ENCODE measurements at places on chromosomes 2 and 18.

DNA sequence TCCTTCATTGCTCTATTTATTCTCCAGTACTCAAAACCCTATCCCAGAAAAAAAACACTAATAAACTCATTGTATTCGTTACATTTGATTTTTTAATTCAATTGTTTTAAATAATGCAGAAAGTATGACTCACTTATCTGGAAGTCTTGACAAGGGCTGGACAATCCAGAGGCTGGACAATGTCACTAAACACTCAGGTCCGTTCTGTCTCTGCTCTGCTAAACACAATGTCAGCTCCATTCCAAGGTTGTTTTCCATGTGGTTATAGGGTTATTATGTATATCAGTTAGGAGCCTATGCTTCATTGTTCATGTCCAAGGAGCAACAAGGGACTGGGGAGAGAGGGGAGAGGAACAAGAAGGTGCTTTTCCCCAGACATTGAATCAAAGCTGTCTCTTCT, 125.5 kb downstream of the IRS1 start:
- DNase-seq, result no peak

DNA sequence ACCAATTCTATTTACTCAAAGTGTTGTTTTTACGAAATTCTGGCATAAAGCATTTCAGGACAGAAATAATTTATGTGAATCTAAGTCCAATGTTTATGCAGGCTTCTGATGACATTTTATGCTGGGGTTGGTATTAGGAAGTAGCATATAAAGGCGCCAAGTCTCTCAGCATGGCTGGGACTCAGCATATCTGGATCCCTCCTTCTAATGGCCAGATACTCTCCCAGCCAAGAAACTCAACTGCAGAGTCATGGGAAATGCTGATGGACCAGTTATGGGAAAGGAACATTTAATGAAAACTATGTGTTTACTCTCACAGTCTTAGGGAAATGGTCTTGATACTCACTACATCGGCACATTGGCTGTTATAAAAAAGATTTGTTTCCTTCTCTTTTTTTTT, 392.2 kb downstream of the ARHGAP15 start:
- DNase-seq, result no peak

- no peak for DNase-seq
Measured at GRCh38 chr2:202883987-202884675, 12.6 kb upstream of the ICA1L start.

- no peak for DNase-seq
Measured at GRCh38 chr2:72106978-72107377, 40.7 kb downstream of the CYP26B1 start.

DNA sequence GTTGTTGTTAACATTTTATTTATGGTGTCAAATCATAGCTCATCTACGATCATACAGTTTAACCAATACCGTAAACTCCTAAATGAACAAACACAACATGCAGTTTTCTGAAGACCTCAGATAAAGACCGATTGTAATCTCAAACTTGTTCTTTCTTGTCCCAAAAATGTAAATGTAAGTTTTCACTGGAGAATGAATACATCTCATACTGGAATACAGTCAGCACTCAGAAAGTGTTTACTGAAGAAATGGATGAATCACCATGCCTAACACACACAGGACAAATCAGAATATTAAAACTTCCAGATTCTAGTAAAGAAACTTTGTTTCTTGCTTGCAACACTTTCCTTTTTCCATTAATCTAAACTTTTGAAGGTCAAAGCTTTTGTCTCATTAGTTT, 380.5 kb downstream of the DLGAP1 start:
- DNase-seq, result no peak

GRCh38 chr2:127175041-127175721, 44.9 kb downstream of the CYP27C1 start:
- no peak for DNase-seq

GRCh38 chr2:186518945-186519344, 32.9 kb downstream of the ZC3H15 start:
- no peak for DNase-seq

GRCh38 chr18:46051731-46052461, 20.2 kb downstream of the PSTPIP2 start:
- no peak for DNase-seq

DNA sequence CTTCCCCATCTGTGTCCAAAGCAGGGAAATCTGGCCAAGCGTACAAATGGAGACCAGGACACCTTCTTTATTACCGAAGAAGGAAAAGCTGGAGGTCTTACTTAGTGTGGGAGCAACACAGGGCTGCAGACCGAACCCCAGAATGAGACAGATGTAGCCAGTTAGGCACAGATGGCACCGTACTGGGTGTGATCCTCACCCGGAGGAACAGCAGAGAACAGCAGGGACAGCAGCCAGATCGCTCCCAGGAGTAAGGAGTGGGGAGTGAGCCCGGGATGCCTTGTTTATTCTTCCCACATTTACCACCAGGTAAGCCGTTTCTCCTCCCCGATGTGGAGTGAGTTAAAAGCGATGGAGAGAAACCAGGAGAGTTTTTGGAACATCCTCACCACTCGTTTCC, 150.7 kb upstream of the SPRED2 start:
- DNase-seq, result no peak

DNA sequence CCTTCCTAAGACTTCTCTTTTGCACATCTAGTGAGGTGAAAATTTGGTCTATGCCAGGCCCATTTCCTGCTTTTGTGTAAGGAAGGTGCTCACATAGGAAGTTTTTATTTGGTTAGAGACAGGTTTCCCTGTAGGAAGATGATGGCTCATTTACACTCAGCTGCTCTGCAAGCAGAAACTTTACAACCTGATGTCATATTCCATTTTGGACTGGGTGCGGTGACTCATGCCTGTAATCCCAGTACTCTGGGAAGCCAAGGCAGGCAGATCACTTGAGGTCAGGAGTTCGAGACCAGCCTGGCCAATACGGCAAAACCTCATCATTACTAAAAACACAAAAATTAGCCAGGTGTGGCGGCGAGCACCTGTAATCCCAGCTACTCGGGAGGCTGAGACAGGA, 35.8 kb downstream of the CASP10 start:
- DNase-seq, result no peak

DNA sequence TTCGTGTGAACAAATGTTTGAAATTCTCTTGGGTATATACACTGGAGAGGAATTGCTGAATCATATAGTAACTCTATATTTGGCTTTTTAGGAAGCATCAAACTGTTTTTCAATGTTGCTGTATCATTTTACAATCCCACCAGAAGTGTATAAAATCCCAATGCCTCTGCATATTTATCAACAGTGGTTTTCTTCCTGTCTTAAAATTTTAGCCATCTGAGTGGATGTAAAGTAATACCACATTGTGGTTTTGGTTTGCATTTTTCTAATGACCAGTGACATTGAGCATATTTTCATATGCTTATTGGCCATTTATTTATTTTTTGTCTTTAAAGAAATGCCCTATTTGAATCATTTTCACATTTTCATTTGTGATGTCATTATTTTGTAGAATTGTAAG, 22.8 kb upstream of the LRP1B start:
- no peak for DNase-seq

DNA sequence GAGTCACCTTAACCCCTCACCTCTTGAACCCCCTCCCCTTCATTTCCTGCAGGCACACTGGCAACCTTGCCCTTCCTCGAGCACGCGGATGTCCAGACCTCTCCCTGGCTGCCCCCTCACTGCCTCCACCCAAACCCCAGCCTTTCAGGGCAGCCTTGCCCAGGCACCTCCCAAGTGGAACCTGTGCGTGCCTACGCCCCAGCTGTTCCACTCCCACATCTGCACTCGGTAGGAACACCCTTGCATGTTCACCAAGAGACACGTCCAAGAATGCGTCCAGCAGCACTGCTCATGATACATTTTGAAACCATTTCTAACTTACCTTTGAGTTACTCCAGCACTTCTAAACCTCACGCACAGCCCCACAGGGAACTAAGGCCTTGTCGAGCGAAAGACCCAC, 93.8 kb upstream of the YWHAQ start:
- no peak for DNase-seq

GRCh38 chr2:69224512-69224837, 162.6 kb downstream of the GFPT1 start:
- no peak for DNase-seq

DNA sequence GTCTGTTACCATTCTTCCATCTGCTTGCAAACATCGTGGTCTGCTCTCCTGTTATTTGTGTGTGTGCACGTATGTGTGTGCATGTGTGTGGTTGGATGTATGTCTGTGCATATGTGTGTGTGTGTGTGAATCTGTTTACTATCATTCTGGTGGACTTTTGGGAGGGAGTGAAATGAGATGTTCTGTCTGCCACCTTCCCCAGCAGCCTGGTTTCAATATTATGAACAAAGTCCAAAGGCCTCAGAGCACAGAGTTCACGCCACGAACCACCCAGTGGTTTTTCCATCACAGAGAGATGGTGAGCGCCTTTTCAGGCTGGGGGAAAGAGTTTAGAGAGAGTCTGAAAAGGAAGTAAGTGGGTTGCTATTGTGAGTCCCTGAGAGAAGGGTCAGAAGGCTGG, 67.1 kb upstream of the YWHAQ start:
- DNase-seq, result no peak

DNA sequence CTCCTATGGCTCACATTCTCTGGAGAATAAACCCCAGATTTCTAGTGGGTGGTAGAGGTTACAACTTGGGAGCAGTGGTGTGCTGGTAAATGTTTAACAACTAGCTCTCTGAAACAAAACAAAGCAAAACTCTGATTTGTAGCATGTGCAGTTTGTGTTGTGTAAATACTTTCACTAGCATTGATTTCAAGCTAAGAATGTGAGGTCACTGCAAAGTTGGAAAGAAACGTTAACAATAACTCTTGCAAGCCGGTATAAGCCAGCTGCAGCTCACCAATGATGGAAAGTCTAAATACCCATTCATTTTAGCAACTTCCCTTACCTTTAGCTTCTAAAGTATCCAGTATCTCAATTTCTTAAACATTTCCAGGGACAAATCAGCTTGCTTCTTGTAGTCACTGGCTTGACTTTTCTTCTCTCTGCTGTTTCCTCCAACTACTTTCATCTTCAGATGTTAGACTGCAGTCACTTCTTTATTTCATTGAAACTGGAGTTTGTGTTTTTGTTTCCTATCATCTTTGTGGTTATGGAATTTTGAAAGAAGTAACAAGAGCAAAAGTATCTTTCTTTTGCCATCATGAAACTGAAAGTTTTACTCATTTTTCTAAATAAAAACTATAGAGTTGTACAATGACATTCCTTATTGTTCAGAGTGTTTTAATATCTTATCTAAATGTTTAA, 140.2 kb downstream of the PLCL1 start:
- DNase-seq, result no peak

DNA sequence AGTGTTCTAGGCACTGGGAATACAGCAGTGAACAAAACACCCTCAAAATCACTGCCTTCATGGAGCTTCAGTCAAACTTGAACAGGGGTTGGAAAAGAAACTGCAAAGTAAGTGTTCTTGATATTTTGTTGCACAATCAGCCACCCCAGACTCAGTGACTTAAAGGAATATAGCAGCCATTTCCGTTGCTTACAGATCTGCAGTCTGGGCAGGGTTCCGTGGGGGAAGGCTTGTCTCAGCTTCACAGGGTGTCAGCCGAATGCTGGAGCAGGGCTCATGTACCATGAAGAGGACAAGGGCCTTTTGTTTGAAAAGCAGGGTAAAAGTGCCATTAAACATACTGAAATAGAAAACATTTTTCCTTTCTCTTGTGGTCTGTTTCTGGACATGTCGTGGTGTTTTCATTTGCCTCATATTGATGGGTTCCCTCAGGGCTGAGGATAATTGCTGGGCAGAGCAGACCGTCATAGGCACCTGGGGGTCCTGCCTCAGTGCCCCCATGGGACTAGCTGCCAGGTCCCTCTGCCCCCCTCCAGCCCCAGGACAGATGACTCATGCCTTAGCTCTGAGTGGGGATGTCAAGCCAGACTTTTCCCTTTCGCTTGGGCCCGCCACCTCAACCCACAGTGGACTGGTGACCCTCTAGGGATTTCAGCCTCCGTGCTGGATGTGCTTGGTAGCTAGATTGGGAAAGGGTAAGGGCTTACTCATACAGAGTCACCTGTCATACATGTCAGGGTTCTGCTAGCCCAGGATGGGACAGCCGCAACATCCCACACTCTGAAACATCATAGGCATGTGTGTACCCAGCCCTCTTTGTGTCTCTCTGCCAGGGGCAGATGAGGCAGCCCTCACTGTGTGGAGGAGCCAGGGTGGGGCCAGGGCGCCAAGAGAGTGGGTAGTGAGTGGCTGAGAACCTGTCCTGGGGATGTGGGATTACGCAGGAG, 96.5 kb downstream of the PTPRM start:
- no peak for DNase-seq

DNA sequence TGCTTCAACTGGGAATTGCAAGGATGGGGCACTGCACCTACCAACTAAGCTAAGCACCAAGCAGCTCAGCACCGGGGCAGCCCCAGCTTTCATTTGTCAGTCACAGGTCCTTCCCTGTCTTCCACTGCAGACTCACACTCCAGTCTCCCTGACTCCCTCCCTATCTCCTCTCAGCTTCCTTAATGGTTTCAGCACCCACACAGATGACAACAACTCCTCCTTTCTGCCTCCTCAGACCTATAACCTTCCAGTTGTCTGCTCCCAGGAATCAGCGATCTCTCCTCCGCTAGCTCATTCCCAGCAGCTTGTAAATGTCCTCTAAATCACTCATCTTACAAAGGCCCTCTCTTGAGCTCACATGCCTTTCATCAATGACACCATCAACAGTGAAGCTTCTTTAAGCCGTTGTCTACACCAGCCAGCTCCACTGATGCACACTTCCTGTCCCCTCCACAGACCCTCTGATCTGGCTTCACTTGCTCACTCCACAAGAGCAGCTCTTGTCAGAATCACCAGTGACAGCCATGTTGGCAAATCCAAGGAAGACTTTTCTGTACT, 32.1 kb downstream of the CLASP1 start:
- DNase-seq, result no peak

DNA sequence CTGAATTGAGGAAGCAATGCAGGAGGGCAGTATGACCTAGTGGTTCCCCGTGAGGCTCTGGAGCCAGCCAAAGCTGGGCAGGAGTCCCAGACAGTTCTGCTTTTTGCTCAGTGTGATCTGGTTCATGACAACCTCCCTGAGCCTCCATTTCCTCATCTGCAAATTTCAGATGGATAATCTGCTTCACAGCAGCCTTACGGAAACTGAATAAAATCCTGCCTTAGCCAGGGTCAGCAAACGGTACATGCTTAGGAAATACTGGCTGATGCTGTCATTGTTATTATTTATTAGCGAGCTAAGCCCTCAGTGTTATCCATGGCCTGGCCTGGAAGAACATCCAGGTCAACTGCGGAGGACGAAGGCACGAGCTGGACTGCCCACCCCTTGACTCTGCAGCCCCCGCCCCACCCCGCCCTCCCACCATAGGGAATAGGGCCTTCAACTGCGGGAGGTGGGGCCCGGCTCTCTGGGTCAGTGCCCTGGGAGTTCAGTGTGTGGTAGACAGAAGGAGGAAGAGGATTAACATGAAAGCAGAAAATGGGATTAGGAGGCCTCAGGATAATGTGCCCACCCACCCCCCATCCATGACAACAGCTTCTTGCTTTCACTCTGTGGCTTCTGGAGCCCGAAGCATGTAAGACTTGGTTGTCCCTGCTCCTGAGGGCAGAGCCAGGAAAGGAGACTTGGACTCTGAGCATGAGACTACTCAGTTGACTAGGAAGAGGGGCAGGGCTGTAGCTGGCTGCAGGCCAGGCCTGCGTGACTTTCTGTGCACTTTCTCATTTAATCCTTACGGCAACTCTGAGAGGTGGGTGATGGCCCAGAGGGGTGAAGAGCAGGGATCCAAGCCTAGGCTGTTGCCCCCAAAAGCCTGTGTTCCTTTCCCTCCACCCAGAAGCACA, 13.1 kb downstream of the PKDCC start:
- no peak for DNase-seq
